Epithelial cell of prostate (primary cell): ENCODE measurements at places on chromosomes 1 and 21.

DNA sequence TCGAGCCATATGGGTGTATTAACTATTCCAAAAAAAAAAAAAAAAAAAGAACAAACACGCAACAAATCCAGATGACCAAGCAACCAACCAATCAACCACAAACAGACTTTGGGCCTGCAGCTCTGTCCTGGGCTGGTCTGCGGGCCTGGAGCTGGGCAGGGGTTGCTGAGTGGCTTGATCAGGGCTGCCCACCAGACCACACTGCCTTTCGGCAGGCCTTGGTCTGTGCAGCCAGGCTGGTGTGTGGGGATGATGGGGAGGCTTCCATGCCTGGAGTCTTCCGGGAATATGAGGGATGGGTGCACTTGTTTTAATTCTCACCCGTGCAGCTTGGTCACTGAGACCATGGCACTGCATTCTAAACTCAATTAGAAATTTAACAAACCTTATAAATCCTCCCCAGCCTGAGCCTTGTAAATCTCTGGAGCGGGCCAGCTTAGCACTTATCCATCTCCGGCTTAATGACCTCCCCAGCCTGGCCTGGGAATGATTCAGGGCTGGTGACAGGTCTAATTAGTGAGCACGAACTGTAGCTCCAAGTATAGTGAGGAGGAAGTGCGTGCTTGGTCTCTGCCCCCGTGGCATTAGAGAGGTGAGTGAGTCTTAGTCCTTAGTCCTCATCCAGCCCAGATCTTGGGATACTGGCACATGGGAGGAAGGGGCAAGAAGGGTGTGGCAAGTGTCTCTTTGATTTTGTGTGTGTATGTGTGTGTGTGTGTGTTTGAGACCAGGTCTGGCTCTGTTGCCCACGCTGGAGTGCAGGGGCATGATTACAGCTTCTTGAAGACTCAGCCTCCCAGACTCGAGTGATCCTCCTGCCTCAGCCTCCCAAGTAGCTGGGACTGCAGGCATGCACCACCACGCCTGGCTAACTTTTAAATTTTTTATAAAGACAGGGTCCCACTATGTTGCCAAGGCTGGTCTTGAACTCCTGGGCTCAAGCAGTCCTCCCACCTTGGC is 74.6 kb upstream of the CSF3R start:
- DNase-seq = no peak

- DNase-seq = no peak
Observed at GRCh38 chr1:57819893-57820292, 396.0 kb upstream of the DAB1 start.

- no peak for DNase-seq
Observed at GRCh38 chr1:18353992-18354391, 126.7 kb upstream of the KLHDC7A start.

DNA sequence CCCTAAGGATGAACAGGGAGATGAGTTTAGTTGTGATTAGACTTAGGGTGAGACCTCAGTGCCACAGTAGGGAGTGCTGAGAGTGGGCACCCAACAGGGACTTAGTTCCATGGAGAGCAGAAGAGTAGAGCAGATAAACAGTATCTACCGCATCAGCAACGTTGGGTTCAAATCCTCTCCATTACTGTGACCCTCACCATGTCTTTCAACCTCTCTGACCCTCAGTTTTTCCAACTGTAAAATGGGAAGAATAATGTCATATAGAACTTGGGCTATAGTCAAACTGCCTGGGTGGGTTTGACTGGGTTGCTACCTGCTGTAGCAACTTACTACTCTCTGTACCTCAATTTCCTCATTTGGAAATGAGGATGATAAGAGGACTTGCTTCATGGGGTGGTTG is 6.7 kb upstream of the DISP3 start:
- no peak for DNase-seq

DNA sequence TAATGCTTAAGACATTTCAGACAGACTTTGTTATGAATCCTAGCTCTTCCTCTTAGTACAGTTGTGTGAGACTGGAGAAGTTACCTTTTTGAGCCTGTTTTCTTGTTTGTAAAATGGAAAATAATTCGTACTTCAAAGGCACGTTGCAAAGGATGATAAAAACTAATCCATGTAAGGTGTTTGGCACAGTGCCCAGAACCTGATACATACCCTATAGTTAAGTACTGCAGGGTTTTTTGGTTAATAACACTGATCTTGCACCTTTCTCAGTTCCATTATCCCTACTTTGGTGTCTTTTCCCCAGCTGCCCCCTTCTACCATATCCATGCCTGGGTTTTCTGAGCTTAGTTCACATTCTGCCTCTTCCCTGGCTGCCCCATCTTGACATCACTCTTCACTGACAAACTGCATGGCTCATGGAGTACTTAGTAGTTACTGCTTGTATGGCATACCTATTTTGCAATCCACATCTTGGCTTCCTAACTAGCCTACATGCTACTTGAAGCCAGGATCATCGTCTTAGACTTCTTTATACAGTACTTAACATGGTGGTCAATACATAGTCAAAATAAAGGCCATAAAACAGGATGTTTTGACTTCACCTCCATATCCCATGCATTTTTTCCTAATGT is 10.1 kb downstream of the CCDC185 start:
- peak; percentile 12 for DNase-seq

DNA sequence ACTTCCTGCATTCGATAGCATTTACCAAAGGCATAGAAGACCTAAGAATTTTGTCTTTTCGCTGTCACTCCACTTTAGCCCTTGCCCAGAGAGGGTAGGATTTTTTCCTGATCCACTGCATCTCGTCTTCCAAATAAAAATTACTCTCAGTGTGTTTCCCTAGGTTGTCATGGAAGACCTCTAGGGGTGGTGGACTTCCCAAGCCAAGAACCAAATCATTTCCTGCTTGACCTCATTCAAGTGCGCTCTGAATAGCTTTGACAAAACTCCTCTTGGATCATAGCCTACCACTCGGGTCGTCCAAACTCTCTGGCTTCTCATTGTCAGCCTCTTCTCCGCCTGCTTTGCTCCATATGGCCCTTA is 431 bp upstream of the C1orf52 start:
- no peak for DNase-seq

- DNase-seq = no peak
Observed at GRCh38 chr1:195941795-195942194, 666.4 kb downstream of the KCNT2 start.

GRCh38 chr1:94678202-94678848 is 136.8 kb upstream of the F3 start:
- DNase-seq = no peak

DNA sequence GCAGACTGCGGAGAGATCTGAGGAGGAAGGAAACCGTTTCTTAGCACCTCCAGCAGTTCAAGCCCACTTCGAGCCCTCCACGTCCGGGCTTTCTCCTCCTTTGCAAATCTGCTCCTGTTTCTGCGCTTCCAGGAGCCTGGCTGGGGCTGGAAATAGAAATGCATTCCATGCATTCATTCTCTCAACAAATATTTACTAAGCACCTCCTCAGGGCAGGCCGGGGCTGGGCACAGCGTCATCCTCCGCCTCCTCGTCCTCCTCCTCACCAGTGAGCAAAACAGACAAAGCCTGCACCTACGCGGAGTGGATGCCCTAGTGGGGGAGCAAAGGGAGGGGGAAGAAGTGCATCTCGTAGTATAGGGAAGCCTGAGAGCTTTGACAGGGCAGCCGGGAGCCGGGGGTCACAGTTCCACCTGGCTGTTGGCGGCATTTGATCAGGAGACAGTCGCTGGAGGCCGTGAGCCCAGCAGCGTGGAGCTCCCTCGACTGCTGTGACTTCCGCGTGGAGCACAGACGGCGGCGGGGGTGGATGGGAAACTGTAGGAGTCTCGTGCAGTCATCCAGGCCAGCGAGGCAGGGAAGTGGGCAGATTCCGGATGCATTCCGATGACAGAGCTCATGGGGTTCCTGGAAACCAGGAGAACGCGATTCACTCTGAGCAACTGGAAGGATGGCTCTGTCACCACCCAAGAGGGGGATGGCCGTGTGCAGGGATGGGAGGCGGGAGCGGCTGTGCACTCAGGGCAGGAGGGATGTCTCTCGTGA is 93.5 kb downstream of the SIK1 start:
- peak; percentile 60 for DNase-seq

GRCh38 chr1:208874915-208875314 is 630.7 kb upstream of the PLXNA2 start:
- no peak for DNase-seq

DNA sequence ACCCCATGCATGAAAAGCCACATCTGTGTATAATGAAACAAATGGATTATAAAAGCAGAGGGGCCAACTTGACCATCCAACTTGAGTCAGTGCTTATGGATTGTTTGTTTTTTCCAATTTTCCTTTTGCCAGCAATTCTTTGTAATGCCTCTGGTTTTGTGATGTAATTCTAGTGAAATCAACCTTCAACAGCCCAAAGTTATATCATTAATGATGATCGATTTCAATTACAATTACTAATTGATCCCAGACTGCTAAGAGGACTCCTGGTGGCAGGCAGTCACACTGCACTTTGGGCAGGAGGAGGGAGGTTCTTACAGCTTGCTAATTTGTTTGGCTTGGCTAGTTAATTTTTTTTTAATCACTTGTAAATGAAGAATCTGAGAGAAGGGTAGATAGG is 552.3 kb downstream of the NUF2 start:
- DNase-seq = no peak
